ENCODE measurements at places on chromosomes 1 and 21.

- DNase-seq: peak; percentile 35
Measured at GRCh38 chr1:31064718-31065309, 703 bp downstream of the PUM1 start.

DNA sequence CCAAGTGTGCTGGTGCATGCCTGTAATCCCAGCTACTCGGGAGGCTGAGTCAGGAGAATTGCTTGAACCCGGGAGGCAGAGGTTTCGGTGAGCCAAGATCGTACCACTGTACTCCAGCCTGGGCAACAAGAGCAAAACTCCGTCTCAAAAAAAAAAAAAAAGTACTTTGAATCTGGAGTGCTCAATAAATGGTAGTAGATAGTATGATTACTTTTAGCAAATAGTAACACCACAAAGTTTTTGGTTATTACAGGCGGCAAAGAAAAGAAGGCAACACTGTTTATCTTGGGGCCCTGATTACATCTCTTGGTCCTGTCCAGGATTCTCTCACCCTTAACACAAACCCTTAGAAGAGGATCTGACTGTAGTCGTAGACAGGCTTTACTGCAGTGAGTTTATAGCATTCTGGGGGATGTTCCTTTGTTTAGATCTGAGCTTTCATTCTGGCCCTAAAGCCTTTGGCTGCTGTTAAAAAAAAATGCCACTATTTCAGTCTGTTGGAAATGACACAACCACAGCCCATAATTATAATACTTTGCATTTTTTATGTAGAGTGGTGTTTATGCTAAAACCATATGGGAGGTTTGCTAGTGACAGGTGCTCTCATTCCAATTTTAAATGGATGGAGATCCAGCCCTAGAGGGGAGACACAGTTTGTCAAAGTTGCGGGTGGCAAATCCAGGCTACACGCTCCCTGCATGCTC lies 79.7 kb upstream of the SLC2A1 start:
- no peak for DNase-seq

DNA sequence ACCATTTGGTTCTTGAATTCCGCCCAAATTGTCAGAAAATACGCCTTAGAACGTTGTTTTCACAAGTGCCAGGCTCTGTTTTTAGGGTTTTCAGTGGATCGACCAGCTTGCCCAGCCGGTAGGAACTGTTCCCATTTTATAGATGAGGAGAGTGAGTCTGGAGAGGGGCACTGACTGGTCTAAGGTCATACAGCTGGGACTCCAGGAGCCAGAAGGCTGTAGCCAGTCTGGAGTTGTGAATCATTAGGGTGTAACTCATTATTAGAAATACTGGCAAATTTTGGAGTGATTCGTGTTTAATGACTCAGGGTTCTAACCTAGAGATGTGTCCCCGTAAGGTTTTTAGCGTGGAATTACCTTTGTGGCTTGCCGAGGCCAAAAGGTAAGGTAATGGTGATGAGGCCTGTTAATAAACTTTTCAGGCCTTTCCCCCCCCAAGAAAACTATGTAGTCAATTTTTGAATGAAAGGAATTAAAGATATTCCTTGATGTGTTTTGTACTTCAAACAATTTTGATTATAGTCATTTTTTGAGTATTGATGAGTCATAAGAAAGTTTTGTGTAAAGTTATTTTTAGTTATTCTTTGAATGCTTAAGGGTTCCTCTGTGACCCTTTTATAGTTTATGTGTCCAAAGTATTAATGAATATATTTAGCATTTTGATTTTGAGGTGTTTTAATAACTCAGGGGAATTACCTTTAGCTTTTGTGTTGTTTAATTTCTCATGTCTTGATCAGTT lies 2.1 kb downstream of the DYRK1A start:
- DNase-seq: no peak

DNA sequence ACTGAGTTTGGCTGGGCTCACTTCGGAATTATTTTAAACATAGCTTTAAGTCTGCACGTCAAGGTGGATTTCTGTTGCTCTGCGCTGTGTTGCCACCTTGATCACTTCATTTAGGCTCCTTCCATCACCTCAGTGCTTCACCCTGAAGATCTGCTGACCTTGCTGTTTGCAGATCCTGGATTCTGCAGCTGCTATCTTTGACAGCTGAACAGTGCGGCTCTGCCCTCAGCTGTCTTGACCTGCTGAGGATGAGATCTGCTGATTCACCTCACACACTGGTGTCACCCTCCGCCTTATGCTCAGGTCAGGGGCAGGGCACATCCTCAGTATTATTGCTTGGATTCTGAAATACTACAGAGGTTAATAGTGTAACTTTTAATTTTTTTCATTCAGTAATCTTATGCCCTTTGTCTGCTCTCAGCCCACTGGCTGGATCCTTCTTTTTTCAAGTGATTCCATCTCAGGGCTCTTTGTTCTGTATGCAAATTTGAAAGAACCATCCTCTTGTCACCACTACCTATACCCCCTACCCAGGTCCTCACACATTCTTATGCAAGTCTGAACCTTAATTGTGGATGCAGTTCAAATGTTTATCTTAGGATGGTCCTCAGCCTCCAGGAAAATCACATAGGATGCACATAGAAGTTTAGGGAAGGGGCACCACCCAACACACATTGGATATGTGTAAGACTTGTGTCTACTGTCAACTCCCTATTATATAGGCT lies 364.0 kb downstream of the OLFM3 start:
- no peak for DNase-seq

- DNase-seq: no peak
Measured at GRCh38 chr1:37915476-37916093, 31.3 kb downstream of the INPP5B start.

DNA sequence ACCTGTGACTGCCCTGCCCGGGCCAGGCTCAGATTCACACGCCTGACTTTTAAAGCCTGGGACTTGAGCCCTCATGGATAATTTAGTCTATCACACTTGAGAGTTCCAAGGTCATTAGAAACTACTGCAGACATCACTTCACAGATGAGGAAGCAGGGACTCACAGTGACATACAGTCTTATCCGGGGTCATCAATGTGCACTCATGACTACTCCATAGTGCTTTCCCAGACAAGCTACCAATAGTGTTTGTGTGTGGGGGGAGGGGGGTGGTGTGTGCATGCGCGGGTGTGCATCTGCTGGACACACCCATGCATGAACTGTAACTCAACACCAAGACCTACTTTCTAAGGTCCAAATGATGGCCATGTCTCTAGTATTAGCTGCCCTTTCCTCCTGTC lies 16.1 kb upstream of the SLC5A9 start:
- DNase-seq: no peak

DNA sequence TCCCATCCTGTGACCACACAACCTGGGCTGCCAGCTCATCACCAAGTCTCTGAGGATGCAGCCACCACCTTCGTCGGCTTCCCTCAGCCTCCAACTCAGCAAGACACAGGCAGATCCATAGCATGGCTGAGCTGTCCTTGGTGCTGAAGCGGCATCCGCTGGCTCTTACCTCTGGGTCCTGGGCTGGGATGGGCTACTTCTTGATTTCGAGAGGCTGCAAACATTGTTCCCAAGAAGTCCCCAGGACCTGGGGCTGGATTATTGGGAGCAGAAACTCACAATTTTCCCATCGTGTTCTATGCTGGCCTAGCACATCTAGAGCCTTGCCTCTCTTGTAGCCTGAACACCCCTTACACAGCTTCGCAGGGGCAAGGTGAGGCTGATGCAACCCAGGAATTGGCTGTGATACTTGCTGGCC lies 24.9 kb upstream of the C1QA start:
- peak; percentile 21 for DNase-seq

- no peak for DNase-seq
Measured at GRCh38 chr1:19260211-19261138, 8.9 kb downstream of the MRTO4 start.

DNA sequence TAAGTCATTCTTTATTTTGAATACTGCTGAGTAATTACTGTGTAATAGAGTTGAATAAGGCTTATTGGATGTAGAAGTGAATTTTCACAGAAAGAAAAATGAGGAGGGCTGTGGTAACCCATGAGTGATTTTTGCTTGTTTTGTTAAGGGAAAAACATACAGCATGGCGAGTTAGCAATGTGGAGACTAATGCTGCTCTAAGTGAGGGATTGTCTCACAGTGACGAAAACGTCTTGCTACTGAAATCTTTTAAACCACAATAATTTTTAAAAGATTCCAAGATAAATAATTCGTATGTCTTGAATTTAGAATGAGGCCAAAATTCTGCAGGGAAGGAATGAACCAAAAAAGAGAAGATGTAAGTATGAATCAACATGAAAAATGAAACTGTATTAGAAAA lies 16.2 kb upstream of the PLA2G4A start:
- no peak for DNase-seq

GRCh38 chr1:111198836-111199235 lies 1.6 kb downstream of the DENND2D start:
- no peak for DNase-seq

DNA sequence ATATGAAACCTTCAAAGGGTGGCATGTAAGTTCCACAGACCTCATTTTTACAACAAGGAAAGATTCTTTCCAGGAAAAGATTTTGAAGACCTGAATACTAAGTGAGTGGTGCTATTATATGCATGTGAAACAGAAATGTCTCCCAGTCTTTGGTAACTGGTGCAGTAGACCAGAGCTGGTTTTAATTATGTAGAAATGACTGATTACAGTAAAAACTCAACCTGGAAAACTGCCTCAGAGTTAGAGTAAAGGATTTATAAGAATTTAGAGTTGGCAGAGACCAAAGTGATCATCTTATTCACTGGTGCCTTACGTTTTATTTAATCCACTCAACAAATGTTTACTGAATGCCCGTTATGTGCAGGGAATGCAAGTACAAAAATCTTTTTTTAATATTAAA lies 30.2 kb upstream of the LRRC8D start:
- DNase-seq: no peak

DNA sequence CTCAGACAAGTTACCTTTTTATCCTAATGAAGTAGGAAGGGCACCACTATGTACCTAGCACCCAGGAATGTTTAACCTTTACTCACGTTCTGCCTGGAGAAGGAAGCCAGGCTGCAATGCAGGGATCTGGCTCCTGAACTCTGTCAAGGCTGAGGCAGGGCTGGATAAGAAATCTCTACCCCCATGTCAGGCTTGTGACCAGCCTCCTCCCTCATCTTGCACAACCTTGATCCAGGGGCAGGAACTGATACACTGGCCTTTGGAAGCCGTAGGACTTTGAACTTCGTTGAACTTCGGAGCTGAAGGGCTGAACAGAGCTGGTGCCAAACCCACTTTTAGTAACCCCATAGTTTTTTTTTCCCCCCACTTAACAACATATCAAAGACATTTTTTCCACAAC lies 8.0 kb upstream of the AKR1A1 start:
- DNase-seq: no peak

GRCh38 chr1:208551024-208551423 lies 306.8 kb upstream of the PLXNA2 start:
- DNase-seq: no peak

- DNase-seq: peak; percentile 70
Measured at GRCh38 chr1:226405411-226405988, 2.4 kb downstream of the PARP1 start.

GRCh38 chr1:31238612-31238985 lies 1.1 kb downstream of the NKAIN1 start:
- no peak for DNase-seq

- no peak for DNase-seq
Measured at GRCh38 chr1:78526496-78526895, 35.7 kb downstream of the PTGFR start.

GRCh38 chr1:14520514-14521163 lies 77.8 kb upstream of the KAZN start:
- no peak for DNase-seq

DNA sequence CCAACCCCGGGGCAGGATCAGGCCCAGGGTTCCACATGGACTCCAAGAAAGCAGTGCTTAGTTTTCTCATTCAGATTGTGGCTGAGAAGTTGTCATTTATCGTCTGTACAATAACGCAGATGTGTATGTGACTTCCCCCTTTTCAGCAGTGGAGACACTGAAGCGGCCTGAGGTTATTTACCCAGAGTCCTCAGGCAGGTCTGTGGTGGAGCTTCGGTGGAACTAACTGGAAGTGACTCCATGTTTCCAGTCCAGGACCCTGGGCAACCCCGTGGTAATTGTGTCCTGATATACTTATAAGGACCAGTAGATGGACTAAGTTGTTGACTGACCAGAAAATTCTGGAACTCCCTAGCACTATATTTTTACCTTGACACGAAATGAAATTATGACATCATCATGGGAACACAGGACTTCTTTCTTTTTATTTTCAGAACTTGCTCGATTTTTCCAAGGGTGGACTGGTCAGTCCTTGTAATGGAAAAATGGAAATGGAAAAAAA lies 1.0 kb upstream of the IER5 start:
- no peak for DNase-seq

DNA sequence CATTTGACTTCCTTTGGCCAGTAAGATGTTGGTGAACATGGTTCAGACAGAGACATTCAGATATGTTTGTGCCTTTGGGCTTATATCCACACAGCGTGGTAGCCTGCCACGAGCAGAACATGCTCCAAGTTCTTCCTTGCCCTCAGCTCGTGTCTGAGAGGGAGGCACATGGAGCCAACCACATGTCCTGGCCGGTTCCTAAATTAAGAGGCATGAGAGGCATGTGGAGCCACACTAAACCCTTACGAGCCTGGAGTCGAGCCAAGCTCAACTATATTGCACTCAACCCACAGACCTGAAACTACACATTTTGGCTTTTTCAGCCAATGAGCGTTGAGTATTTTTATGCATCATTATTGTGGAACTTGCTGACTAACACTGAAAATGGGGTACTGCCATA lies 133.7 kb upstream of the KCNK1 start:
- no peak for DNase-seq

GRCh38 chr1:9321480-9321849 lies 28.8 kb downstream of the SPSB1 start:
- DNase-seq: no peak

GRCh38 chr1:46401154-46401913 lies 7.2 kb downstream of the FAAH start:
- no peak for DNase-seq

GRCh38 chr1:221164951-221165838 lies 286.0 kb downstream of the HLX start:
- DNase-seq: no peak

DNA sequence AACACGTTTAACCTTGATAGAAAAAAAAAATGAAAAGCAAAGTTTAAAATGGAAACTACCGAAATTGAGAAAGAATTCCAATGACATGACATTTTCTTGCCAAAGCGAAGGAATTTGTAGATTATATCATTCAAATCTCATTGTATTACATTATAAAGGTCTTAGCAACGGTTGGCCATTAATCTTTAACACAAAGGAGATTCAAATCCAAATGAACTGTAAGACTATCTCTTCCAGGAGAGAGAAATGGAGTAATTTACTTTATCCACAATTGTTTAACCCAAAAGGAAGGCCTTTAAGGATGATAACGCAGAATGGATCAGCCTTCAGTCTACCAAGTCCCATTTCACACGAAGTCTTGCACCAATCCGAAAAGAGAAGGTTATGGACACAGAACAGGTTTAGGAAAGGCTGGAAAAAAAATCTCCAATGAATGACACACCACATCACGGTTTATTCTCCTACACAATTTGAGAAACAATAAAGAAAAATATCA lies 1.5 kb downstream of the ENAH start:
- peak; percentile 79 for DNase-seq
